Hematopoietic multipotent progenitor cell treated with erythropoietin and hydrocortisone succinate and interleukin-3 and kit ligand, for 6 days (in vitro differentiated cells): ENCODE measurements at places on chromosomes 4 and X.

GRCh38 chr4:187908731-187909130 is 86.8 kb upstream of the ZFP42 start:
- DNase-seq = no peak

DNA sequence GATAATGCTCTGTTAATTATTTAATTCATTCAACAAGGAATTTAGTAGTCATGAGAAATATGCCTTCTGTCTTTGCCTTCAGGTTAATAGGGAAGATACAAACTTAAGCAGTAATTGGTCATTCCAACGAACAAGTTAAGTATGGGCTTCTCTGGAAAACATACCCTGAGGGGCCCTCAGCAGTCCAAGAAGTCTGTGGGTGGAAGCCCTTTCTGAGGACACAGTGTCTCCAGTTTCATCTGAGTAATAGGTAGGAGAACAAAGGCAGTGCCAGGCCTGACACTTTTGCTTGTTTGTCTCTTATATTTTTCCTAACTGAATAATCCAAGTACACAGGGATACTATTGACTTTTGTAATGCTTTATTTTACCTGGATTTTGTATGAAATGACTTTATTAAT is 262.5 kb downstream of the FBXW7 start:
- no peak for DNase-seq

GRCh38 chr4:124121461-124121971 is 591.0 kb downstream of the ANKRD50 start:
- no peak for DNase-seq

- DNase-seq = no peak
Observed at GRCh38 chrX:154505734-154506133, 10.3 kb downstream of the FAM3A start.

- no peak for DNase-seq
Observed at GRCh38 chr4:156615066-156615531, 356.5 kb downstream of the PDGFC start.

- no peak for DNase-seq
Observed at GRCh38 chrX:140764401-140764919, 54.9 kb downstream of the LINC00632 start.

- no peak for DNase-seq
Observed at GRCh38 chrX:17628976-17629375, 108.3 kb upstream of the SCML1 start.

GRCh38 chrX:135112096-135112729 is 8.1 kb downstream of the ETDB start:
- DNase-seq = peak; percentile 56

- DNase-seq = no peak
Observed at GRCh38 chrX:105461016-105461415, 240.5 kb upstream of the TEX13A start.

GRCh38 chr4:116665716-116666115 is 419.7 kb downstream of the TRAM1L1 start:
- no peak for DNase-seq

DNA sequence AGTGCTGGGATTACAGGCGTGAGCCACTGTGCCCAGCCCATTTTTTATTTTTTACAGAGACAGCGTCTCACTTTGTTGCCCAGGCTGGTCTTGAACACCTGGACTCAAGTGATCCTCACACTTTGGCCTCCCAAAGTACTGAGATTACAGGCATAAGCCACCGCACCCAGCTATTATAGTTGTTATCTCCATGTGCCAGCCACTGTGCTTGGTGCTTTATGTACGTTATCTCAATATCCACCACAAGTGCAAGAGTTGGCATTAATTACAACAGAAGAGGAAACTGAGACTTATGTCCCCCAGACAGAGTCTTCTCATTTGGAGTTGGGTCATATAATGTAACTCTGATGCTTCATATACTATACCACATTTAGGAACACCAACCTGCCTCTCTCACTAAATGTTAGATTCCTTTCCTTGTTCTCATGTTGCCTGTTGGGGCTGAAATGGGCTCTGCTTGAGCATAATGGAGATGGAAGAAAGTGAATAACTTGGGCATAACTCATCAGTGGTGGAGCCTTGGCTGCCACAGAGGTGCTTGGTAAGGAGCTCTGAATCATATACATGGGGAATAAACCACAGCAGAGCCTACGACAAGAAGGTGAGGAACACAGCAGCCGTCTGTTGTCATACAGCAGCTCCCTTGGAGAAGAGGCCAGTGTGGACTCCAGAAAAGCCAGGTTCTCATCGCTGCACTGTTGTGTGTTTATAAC is 84.3 kb downstream of the SPRY1 start:
- peak; percentile 73 for DNase-seq

DNA sequence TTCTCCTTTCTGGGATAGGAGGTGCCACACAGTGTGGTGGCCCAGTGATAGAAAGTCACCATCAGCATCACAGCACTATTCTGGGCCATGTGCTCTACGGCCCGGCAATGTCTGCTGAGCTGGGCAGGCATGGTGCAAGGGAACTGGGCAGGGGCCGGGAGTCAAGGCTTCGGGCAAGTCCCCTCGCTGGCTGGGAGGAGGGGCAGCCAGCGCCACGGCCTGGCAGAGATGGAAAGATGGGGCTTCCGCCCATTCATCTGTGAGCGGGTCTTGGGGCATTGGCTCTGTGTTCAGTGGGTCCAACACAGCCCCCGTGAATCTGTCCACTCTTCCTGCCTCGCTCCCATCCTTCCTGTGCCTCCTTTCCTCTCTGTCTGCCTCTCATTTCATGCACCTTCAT is 7.1 kb upstream of the ATP2B3 start:
- DNase-seq = no peak

GRCh38 chr4:71009086-71009485 is 15.6 kb downstream of the DCK start:
- no peak for DNase-seq

DNA sequence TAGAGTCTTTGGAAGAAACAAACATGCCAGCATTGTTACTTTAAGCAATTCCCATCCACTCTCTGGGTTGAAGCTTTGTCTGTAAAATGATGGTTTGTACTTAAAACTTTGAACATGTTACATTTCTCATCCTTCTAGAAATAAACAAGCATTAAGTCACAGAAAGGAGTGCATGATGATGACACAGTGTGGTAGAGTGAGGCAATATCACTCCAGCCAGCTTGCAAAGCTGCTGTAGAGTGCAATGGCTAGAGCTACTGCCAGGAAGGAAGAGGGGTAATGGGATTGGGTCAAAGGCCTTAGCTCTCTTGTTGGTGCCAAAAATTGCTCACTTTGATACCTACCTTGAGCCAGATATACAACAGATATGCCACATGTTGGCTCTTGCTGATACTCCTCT is 12.3 kb upstream of the ENOX2 start:
- DNase-seq = peak; percentile 20

DNA sequence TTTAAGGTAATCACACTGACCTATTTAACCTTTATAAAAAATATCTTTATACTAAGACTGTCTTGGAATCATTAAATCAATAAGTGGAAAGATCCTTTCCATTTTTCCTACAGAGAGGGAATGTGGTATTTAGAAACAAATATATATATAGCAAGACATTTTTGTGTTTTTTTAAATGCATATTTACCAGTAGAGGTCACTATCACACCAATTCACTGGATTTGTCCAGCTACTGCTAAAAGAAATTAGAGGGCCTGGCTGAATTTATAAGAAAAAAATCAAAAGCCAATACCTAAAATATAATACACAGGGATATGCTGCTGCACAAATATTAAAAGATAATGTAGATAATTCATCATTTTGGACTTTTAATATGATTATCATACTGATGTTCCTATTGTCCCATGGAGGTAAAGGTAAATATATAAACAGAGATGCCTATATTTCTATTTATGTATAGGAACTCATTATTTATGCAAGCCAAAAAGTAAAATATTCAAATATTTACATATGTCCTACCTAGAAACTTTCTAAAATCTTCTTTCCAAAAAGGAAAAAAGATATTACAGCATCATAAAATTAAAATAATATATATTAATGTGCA is 69.5 kb downstream of the PDE5A start:
- DNase-seq = peak; percentile 68

- DNase-seq = no peak
Observed at GRCh38 chr4:184059099-184059498, 154.0 kb downstream of the STOX2 start.

GRCh38 chrX:32530802-32531403 is 680.4 kb downstream of the DMD start:
- peak; percentile 73 for DNase-seq

- DNase-seq = no peak
Observed at GRCh38 chr4:32624943-32625603, 1904.9 kb downstream of the PCDH7 start.

DNA sequence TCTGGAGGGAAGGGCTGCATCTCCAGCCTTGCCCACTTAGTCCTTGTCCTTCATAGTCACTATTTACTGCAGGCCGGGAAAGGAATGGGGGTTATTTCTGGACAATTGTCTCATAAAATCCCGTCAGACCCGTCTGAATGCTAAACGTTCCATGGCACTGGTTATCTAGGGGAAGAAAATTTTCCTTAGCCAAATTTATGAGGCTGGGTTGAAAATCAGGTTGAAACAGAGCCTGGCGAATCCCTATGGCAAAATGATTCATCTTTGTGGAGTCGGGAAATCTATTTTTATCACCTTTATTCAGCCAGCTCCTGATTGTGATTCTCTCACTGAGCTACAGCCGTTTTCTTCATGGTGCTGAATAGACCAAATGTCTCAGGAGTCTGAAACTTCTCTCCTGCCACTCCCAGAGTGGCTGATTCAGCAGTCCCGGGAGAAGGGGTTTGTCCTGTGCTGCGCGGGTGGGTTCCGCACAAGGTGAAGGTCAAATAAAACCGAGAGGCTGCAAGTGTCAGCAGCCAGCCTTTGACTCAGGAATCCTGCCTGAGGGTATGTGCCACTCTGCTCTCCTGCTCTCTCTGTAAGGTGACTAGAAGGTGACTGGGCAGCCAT is 1.0 kb downstream of the LIMCH1 start:
- no peak for DNase-seq

GRCh38 chrX:108420481-108420880 is 17.7 kb downstream of the COL4A6 start:
- DNase-seq = no peak
